ENCODE measurements at places on chromosomes 16 and 17.

- DNase-seq: no peak
Observed at GRCh38 chr16:51181503-51181811, 30.4 kb upstream of the SALL1 start.

DNA sequence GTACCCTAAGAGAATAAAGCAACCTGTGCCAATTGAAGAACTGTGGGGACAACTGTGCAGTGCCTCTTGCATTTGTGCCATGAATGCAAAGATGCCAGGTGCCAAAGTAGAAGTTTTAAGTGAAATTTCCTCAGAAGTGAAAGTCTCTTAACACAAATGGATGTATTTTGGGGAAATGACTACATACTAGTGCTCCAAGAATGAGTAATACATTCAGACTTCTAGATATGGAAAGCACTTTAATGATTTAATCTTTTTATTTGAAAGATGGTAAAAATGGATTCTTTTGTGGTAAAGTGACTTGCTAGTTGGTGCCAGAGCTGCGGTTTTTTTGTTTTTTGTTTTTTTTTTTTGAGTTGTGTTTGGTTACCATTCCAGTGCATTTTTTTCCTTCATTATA lies 15.0 kb downstream of the UTP18 start:
- DNase-seq: no peak

- peak; percentile 15 for DNase-seq
Observed at GRCh38 chr17:81035521-81036196, 708 bp downstream of the BAIAP2 start.

DNA sequence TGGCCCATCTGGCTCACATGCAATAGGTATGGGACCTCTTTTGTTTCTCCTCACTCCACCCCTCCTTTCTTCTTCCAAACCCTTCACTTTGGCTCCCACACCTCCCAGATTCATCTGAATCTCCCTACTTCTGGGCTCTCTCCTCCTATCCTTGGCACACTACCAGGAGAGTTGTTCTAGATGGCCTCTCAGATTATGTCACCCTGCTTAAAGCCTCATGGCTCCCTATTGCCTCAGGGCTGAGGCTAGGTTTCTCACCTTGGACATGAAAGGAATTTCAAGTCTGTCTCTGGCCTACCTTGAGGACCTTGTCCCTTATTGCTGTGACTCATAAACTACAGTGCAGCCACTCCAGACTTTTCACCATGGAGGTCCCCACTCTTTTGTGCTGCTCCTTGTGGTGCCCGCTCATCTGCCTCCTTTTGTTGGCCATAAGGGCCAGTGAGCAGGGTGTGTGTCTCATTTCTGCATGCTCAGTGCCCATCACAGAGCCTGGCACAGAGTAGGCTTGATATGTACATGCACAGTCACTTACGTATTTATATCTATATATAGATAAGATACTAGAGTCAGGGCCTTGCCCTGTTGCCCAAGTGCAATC lies 1.0 kb upstream of the MFAP4 start:
- no peak for DNase-seq

DNA sequence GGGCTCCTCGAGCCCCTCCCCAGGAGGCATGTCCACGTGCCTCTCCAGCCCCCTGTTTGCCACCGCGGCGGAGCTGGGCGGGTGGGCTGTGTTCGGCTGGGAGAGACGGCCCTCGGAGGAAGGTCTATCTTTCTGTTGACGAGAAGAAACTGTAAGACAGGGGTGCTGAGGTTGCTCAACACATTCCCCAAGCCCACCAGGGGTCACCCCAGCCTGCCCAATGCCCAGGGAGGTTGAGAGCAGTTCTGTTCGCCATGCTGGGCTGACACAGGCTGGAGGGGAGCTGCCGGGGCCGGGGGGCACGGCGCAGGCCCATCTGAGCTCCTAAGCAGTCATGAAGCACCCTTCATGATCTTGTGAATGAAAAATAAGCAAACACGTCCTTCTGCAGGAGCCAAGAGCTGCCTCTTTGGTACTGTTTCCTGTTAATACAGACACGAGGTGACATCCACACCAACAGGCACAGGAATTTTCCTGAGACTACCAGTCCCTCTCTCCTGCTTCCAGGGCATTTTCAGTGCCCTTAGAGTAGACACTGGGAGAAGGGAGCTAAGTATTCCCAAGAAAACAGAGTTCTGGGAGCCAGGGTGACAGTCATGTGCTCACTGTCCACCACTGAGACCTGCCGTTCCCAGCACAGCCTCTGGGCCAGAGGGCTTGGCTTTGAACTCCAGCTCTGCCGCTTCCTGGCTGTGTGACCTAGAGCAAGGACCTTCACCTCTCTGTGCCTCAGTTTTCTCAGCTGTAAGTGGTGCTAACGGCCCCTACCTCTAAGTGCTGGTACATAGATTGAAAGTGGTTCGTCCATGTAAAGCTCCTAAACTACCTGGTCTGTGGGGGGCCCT lies 9.2 kb downstream of the UBALD2 start:
- DNase-seq: no peak

DNA sequence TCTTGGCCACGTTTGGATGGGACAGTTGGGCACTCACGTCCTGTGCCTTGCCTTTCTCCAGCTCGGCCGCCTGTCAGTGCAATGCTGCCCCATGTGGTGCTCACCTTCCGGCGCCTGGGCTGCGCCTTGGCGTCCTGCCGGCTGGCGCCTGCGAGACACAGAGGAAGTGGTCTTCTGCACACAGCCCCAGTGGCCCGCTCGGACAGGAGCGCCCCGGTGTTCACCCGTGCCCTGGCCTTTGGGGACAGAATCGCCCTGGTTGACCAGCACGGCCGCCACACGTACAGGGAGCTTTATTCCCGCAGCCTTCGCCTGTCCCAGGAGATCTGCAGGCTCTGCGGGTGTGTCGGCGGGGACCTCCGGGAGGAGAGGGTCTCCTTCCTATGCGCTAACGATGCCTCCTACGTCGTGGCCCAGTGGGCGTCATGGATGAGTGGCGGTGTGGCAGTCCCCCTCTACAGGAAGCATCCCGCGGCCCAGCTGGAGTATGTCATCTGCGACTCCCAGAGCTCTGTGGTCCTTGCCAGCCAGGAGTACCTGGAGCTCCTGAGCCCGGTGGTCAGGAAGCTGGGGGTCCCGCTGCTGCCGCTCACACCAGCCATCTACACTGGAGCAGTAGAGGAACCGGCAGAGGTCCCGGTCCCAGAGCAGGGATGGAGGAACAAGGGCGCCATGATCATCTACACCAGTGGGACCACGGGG lies 7.1 kb downstream of the ACSF3 start:
- DNase-seq: no peak

- DNase-seq: no peak
Observed at GRCh38 chr16:81888520-81889394, 109.7 kb downstream of the PLCG2 start.

DNA sequence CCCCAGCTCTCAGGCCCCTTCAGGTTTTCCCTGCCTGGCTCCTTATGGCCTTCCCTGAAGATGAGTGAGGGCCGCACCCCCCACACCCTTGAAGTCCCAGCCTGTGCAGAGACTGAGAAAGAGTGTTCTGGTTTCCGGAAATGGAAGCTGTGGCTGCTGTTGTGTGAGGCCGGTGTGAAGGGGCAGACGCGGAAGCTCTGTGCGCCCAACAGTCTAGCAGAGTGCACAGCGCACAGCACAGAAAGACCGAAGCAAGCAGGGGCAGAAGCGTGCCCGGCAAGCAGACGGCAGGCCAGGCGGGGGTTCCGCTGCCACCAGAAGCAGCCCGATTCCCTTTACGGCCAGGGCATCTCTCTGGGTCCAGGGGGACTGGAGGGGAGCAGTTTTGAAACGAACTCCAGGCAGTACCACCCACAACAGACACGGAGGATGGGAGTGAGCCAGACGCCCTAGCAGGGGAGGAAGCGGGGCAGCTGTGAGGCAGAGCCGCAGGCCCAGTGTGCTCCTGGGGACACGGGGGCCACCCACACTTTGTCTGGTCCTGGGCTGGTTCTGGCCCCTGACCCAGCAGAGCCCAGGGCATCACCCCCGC lies 16.7 kb downstream of the TPSG1 start:
- no peak for DNase-seq

- no peak for DNase-seq
Observed at GRCh38 chr16:73176577-73177013, 128.7 kb upstream of the ZFHX3 start.

DNA sequence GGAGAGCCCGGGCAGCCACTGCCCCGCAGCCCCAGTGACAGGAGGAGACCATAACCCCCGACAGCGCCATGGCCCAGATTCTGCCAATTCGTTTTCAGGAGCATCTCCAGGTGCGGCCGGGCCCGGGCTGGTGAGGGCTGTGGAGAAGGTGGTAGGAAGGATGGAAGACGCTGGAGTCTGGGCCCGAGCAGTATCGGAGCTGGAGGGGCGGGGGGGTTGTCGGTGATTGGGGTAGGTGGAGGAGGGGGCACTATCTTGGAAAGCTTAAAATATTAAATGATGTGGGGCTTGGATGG lies 317 bp downstream of the CLTC start:
- no peak for DNase-seq

GRCh38 chr17:20294120-20294519 lies 173.2 kb downstream of the LGALS9B start:
- no peak for DNase-seq

DNA sequence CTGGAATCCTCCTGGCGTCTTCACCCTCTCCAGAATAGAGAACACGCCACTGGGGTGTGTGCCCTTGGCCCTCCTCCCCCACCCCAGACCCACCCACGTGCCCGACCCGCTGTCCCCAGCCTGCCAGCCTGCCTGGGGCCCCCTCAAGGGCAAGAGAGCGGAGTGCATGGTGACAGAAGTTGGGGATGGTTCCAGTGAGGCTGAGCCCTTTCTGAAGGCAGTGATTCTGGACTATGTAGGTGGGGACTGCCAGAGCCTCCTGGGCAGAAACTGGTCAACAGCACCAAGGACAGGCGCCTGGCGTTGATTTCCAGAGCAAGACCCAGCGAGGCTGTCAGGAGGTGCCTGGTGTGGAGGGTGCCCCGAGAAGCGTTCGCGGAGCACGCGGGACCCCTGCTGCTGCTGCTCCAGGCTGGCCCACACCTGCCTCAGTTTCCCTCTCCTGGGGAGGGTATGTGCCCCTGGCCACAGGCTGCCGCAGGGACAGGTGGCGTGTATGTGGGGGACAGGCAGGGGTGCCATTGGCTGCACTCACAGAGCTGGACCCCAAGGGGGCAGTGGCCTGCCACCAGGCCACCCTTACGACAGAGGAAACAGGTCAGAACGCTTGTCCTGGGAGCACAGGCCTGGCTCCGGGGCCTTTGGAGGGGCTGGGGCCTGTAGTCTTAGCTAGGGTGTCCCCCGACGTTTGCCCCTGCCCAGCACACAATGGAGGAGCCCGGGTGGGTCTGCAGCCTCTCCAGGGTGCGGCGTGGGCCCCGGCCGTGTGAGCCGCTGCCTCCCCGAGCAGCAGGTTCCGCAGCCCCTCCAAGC lies 1.2 kb downstream of the SSTR5 start:
- no peak for DNase-seq

DNA sequence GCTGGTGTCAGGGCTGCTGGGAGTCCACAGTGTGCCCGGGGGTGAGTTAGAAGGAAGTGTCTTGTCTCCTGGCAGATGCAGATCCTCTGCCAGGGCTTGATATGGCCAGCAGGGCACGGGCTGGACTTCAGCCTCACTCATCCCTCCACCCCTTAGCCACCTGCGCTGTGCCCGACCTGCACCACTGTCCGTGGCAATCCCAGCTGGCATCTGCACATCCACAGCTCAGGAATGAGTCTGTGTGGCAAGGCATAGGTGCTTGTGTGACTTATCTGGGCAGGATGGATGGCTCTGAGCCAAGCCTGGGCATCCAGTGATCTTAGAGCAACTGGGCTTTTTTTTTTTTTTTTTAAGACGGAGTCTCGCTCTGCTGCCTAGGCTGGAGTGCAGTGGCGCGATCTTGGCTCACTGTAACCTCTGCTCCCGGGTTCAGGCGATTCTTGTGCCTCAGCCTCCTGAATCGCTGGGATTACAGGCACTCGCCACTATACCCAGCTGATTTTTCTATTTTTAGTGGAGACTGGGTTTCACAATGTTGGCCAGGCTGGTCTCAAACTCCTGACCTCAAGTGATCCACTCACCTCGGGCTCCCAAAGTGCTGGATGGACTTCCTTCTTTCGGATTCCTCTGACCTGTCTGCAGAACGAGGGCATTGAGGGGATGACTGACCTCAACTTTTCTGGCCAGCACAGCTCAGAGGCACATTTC lies 22.5 kb upstream of the CACNG1 start:
- DNase-seq: no peak

DNA sequence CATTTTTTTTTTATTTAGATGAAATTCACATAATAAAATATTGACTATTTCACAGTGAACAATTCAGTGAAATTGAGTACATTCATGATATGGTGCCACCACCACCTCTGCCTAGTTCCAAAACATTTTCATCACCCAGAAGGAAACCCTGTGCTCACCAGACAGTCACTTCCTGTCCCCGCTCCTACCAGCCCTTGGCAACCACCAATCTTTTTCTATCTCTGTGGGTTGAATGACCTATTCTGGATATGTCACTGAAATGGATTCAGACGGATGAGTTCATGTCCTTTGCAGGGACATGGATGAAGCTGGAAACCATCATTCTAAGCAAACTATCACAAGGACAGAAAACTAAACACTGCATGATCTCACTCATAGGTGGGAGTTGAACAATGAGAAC lies 40.5 kb downstream of the ATP2C2 start:
- DNase-seq: no peak

DNA sequence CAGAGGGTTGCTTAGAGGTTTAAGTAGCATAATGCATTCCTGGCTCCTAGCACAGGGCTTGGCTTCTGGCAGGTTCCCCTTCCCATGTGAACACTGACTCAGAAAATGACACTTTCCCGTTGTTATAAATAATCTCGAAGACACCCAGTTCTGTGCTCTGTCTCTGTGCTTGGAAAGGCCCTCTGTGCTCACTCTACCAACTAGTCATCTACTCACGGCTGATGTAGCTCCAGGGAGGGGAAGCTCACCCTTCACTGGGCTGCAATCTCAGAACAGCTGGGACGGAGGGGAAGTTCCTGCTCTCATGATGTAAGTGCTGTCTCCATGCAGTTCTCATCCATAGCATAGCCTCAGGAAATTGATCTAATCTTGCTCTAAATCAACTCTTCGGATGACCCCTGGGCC lies 230.5 kb upstream of the ASIC2 start:
- no peak for DNase-seq

All from AML-193 (cell line).